ENCODE measurements at places on chromosomes 7 and 10.

DNA sequence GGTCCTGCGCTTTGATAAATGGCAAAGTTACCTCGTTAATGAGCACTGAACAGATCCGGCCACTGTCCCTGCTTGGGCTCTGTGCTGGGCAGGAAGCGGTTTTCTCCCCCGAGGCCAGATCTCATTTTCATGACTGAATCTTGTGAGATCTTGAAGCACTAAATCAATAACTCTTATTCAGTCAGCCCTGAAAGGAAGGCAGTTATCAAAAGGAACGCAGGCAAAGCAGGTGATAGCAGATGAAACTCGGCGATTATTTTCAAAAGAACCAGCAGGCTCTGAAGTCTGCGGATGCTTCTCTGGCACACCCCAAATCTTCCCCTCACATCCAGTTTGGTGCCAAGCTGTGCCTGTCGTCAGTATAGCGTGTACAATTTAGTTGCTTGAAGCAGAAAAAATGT is 228.7 kb downstream of the BAMBI start:
- no peak for DNase-seq

DNA sequence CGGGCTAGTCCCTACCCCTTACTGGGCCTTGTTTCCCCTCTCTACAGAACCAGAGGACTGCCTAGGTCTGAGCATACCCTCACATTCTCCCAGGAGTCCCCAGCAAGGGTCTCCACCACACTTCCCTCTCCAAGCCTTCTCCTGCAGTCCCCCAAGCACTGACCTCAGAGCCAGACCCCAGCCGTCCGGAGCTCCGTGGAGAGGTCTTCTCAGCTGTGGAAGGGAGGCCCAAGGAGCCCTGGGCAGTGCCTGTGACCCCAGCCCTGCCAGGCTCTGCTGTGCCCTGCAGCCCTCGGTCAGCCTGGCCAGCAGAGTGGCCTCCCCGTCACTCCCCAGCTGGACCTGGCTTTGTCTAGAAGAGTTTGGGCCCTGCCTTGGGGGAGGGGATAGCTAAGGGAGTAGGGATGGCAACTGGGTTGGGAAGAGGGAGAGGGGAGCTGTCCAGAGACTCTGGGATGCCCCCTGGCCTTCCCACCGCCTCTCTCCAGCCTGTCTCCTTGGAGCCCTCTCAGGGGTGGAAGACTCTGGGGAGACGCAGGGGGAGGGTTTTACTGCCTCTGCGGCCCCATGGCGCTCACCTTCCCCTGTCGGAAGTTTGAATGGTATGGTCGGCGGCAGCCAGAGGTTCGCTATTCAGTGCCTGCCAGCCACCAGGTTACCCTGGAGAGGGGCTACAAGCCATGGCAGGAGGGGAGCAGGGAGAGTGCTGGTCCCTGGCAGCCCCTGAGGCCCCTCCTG is at the start of gene C10orf105:
Gene C10orf105 (minus strand): TSS at position 315 of the 738 bp plus-strand sequence. CDS start 3,441 bp downstream, outside the sequence.
- no peak for DNase-seq

DNA sequence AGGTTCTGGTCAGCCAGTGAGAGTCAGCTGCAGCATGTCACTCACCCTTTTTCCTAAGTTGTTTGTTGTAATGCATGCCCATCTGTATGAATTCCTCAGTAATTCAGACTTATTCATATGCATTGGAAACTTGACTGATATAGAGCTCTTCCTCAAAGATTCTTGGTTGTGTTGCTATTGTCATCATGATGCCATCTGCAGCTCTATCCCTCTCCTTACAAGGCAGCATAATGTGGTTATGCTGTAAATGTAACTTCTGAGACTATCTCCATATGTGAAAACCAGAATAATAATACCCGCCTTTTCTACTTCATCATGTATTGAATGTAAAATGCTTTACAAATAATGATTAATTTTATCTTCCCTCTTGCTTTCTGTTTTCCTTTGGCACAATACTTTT is 252.6 kb upstream of the MTPN start:
- no peak for DNase-seq

DNA sequence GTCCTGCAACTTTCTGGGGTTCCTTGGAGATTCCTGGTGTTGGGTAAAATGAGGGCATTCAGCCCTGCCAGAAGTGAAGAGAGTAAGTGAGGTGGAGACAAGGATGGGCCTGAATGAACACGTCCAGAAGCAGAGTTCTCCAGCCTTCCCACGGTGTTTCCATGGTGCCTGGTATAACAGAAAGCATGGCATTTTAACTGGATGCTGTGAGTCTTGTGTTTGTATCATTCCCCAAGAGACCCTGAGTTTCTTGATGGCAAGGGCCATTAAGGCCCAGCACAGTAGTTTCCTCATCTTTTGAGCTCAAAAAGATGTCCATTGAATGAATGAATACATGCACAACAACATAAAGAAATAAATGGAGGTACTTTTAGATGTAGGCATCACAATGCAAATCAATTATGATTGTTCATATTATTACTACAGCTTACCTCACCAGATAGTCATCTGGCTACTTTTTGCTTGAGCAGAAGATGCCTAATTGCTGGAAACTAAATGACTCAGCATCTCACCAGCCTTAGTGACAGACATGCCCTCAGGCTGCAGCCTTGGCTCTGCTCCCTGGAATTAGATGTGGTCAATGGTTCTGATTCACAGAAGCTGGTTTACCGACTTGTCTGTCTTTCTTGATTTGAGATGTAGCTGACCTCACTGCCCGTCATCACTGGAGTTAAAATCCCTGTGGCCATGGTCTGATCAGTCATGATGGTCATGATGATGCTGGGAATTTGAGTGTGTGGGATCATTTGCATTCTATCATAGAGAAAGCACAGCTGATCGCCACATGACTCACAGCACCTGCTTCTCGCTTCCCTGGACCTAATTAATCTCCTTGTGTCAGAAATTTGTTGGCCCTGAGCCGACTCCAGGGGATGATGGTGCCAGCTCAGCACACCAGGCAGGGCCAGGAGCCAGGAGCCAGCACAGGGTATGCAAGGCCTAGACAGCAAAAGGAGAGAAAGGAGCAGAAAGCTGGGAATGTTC is 83.9 kb downstream of the CXCL12 start:
- no peak for DNase-seq

- DNase-seq: no peak
These were observed 570.7 kb downstream of the REEP3 start for GRCh38 chr10:64091897-64092296.

- DNase-seq: no peak
These were observed 30.7 kb upstream of the ADCY1 start for GRCh38 chr7:45543473-45543872.

DNA sequence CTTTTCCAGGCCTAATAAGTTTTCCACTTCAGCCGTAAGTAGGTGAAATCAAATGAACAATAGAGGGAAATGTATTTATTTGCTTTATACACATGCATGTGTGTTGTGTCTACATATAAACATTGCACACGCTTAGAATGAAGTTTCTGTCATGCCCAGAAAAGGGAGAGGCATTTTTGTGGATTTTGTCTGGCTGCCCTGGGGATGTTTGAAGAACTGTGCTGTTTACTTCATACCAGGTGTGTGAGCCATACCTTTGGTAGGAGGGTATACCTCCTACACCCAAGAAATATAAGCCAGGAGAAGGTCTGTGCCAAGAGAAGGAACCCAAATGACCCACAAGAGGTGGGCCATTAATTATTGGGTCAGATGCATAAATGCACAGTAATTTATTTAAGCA is 12.8 kb downstream of the GATAD1 start:
- DNase-seq: no peak

- no peak for DNase-seq
These were observed 175.0 kb downstream of the CYP26A1 start for GRCh38 chr10:93248583-93249227.

GRCh38 chr7:12729112-12729511 is 41.7 kb downstream of the ARL4A start:
- peak; percentile 22 for DNase-seq

DNA sequence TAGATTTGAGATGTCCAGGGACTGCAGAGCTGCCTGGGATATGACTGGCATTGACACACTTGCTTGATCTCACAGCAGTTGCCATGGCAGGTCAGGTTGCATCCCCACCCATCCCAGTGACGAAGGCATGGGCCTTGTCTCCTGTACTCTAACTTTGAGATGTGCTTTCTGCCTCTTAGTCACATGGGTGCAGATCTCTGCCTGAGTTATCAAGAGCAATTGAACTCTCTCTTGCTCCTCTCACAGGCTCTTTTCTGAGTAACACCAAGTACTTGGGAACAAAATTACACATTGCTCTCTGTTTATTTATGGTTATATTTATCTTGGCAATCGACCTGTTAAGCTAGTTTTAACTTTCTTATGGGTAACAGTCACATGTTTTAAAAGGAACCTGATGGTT is 237.3 kb downstream of the NSUN6 start:
- no peak for DNase-seq

DNA sequence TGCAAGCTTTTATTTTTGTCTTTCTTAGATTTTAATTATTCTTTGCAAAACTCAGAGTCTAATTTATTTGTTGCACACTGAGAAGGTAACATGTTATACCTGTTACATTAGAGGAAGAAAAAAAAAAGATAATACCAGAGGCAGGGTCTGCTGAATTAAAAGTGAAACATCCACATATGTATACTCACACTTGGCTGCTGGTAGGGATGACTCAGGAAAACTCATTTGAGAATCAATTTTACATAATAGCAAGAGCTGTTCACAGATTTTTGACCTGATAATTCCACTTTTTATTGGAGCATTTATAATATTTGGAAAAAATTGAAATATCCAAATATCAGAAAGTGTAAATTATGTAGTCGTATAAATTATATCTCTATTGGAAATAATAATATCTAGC is 78.1 kb upstream of the CCDC6 start:
- no peak for DNase-seq

DNA sequence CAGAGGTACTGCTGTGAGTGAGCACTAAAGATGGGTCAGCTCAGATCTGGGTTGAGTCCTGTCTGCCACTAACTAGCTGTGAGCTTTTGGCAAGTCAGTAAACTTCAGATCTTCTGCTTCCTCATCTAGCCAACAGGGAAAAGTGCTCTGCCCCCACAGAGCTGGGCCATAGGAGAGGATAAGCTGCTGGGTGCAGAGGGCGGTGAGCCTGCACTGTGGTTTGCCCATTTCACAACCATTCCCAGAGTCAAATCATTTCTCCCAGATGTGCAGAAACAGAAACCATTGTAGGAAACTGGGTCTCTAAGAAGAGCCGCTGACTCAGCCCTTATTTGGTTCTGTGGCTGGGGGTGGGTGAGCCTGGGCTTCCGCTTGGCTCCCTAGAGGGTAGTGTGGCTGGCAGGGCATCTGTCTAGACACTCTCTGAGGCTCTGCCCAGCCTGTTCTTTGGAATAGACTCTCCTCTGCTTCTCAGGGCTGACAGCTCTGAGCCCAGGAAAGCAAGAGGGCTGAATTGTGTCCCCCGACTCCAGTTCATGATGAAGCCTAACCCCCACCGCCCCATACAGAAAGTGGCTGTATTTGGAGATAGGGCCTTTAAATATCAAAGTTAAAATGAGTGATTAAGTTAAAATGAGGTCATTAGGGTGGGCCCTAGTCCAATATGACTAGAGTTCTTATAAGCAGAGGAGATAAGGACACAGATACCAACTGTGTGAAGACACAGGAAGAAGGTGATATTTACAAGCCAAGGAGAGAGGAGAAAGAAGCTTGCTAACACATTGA is 29.5 kb upstream of the ARHGAP22 start:
- DNase-seq: no peak
